ENCODE measurements at places on chromosomes 5 and 9. TPM values are rescaled to one million over a fixed set of nuclear protein-coding genes. Genes with fewer than 3 reads are reported as not detected.

GRCh38 chr5:2007878-2008501 lies 125.3 kb upstream of the IRX4 start:
- no peak for DNase-seq
- no peak overlapping the region for H3K27ac ChIP-seq
- no peaks in the 10 kb centered on the region for H3K4me1 ChIP-seq
- no peaks in the 10 kb centered on the region for H3K27me3 ChIP-seq
- no peak overlapping the region for H3K4me3 ChIP-seq

- no peaks in the 10 kb centered on the region for H3K27me3 ChIP-seq
- H3K4me3 ChIP-seq: no peak overlapping the region
- no peaks in the 10 kb centered on the region for H3K36me3 ChIP-seq
- no peaks in the 10 kb centered on the region for H3K4me1 ChIP-seq
- DNase-seq: peak; percentile 57
These were observed 59.6 kb upstream of the NFIL3 start for GRCh38 chr9:91483189-91483691.

DNA sequence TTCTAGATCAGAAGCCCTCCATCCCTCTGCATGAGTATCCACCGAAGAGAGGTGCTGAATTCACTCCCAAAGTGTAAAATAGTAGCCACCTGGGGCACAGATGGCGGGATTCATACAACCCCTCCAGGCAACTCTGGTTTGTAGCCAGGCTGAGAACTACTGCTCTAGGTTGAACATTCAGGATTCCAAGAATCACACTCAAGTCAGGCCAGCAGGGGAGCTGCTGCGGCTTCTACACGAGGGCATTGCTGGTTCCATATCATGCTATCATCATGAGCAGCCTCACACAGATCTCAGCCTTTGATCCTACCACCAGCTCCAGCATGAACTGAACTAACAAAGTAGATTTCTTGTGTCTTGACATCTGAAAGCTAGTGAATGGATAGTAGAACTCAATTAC lies 367.9 kb downstream of the DIRAS2 start:
- H3K27ac ChIP-seq: no peak overlapping the region
- H3K4me3 ChIP-seq: no peak overlapping the region
- H3K36me3 ChIP-seq: no peaks in the 10 kb centered on the region
- H3K27me3 ChIP-seq: peaks cover 9% of the 10 kb centered on the region
- no peak for DNase-seq
- H3K4me1 ChIP-seq: no peaks in the 10 kb centered on the region

DNA sequence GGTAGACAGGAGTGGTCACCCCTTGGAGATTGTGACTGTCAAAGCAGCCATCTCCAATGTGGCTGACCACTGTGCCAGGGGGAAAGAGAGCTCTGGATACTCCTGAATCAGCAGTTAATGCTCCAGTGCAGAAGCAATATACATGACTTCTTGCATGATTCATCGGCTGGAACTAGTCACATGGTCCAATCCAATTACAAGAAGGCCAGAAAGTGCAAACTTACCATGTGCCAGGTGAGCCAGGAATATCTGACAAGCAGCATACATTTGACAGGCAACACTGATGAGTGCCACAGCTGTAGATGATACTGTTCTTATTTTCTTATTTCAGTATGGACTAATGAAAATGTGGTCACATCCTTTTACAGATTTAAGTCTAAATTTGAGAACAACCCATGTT lies 440.0 kb upstream of the MPDZ start:
- H3K27ac ChIP-seq: no peak overlapping the region
- H3K4me1 ChIP-seq: peaks cover 11% of the 10 kb centered on the region
- H3K4me3 ChIP-seq: no peak overlapping the region
- H3K36me3 ChIP-seq: no peaks in the 10 kb centered on the region
- no peaks in the 10 kb centered on the region for H3K27me3 ChIP-seq

DNA sequence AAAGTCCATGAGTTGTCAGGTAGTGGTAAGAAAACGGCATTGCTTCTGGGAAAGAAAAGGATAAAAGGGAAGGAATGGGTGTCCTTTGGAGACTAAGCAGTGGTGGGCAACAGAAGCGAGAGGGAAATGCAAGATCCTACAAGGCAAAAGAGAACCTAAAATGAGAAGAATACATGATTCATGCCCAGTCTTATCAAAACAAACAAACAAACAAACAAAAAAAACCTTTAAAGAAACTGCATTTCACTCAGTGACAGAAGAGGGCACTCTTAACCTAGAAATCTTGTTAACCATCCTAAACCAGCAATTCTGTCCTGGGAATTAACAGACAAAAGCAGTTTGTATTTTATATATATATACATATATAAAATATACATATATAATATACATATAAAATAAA lies 88.5 kb downstream of the SUSD1 start:
- H3K27me3 ChIP-seq: no peaks in the 10 kb centered on the region
- peaks cover 2% of the 10 kb centered on the region for H3K4me1 ChIP-seq
- H3K27ac ChIP-seq: no peak overlapping the region
- no peak for DNase-seq
- H3K36me3 ChIP-seq: no peaks in the 10 kb centered on the region

GRCh38 chr9:106682420-106682819 lies 180.5 kb upstream of the ZNF462 start:
- H3K27ac ChIP-seq: no peak overlapping the region
- H3K36me3 ChIP-seq: no peaks in the 10 kb centered on the region
- DNase-seq: no peak
- H3K4me1 ChIP-seq: no peaks in the 10 kb centered on the region
- H3K27me3 ChIP-seq: no peaks in the 10 kb centered on the region
- no peak overlapping the region for H3K4me3 ChIP-seq

GRCh38 chr9:124267271-124267807 lies 9.6 kb downstream of the NEK6 start:
- H3K27ac ChIP-seq: peak overlapping the region; percentile 88
- H3K4me3 ChIP-seq: no peak overlapping the region
- peaks cover 96% of the 10 kb centered on the region for H3K4me1 ChIP-seq
- DNase-seq: peak; percentile 91

GRCh38 chr5:20351849-20352248 lies 363.8 kb upstream of the CDH18 start:
- H3K36me3 ChIP-seq: no peaks in the 10 kb centered on the region
- no peak overlapping the region for H3K27ac ChIP-seq
- no peak overlapping the region for H3K4me3 ChIP-seq
- no peaks in the 10 kb centered on the region for H3K27me3 ChIP-seq
- DNase-seq: no peak
- H3K4me1 ChIP-seq: no peaks in the 10 kb centered on the region

DNA sequence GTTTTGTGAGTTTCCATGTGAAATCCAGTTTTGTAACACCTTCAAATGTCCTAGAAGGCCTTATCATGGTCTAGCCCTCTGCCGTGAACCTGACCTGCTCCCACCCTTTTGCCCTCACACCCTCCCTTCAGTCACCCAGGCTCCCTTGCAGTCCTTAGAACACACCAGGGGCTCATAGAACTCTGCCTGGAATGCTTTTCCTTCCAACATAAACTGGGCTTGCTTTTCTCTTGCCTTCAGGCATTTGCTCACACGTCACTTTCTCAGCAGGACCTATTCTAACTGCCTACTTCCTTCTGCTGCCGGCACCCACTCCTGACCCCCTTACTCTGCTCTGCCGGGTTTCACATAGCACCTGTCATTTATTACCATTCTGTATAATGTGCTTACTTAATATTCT lies 111.9 kb downstream of the PDE8B start:
- no peak for DNase-seq
- H3K4me1 ChIP-seq: no peaks in the 10 kb centered on the region
- no peaks in the 10 kb centered on the region for H3K36me3 ChIP-seq

DNA sequence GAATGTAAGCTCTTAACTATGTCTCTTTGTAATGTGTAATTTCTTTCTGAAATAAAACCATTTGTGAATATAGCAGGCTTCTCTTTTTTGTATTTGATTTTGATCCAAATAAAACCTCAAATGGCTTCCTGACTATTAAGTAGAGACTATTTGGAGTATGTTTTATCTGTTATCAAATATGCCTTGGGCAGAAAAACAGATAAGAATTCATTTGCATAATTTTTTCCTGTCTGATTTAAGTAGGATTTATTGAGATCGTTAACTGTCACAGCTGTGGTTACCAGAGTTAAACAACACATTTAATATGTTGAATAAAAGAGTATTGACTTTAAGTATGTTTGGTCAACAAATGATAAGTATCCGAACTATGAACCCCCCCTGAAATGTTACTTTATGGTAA lies 104.9 kb downstream of the MELK start:
- no peaks in the 10 kb centered on the region for H3K27me3 ChIP-seq
- H3K36me3 ChIP-seq: no peaks in the 10 kb centered on the region
- DNase-seq: no peak
- H3K4me3 ChIP-seq: no peak overlapping the region
- no peaks in the 10 kb centered on the region for H3K4me1 ChIP-seq
- no peak overlapping the region for H3K27ac ChIP-seq

DNA sequence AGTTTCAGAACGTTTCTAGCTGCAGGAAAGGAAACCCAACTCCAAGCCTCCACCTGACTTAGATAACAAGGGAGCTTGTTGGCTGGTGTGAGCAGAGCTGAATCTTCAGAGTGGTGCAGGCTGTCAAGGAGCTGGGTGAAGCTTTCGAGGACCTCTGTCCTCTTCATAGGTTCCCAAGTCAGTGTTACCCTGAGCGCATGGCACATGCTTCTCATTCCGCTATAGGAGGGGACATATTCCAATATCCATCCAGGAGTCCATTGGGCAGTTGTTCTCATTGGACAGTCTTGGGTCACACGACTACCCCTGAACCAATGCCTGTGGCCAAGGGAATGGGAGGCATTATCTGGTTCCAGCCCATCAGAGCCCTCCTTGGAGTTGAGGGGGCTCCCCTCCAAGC lies 50.3 kb downstream of the DUSP1 start:
- peaks cover 16% of the 10 kb centered on the region for H3K4me1 ChIP-seq
- no peak overlapping the region for H3K4me3 ChIP-seq
- no peaks in the 10 kb centered on the region for H3K36me3 ChIP-seq
- peak overlapping the region; percentile 75 for H3K27ac ChIP-seq
- no peaks in the 10 kb centered on the region for H3K27me3 ChIP-seq

GRCh38 chr9:108184941-108185340 lies 670.8 kb downstream of the ACTL7B start:
- no peak for DNase-seq
- no peaks in the 10 kb centered on the region for H3K27me3 ChIP-seq
- peaks cover 6% of the 10 kb centered on the region for H3K4me1 ChIP-seq
- no peaks in the 10 kb centered on the region for H3K36me3 ChIP-seq
- H3K4me3 ChIP-seq: no peak overlapping the region

- H3K36me3 ChIP-seq: no peaks in the 10 kb centered on the region
- H3K27ac ChIP-seq: no peak overlapping the region
- no peak overlapping the region for H3K4me3 ChIP-seq
- DNase-seq: no peak
- H3K4me1 ChIP-seq: no peaks in the 10 kb centered on the region
These were observed 80.6 kb downstream of the PAM start for GRCh38 chr5:102835717-102836116.

DNA sequence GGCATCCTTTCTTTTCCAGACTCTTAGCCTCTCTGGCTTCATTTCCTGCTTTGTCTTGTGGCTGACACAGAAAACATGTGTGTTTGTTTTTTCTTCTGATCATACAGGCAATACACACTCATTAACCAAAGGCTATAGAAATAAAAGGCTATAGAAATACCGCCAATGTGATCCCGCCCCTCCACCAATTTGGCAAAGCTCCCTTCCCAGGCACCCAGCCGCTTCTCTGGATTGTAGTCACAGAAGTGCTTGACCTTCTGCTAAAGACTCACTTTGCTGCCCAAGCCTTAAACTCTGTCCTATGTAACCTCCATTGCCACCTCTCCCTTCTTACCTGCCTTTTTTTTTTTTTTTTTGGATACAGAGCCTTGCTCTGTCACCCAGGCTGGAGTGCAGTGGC lies 5.3 kb downstream of the TXNDC15 start:
- peaks cover 23% of the 10 kb centered on the region for H3K4me1 ChIP-seq
- H3K27me3 ChIP-seq: no peaks in the 10 kb centered on the region
- H3K36me3 ChIP-seq: no peaks in the 10 kb centered on the region

DNA sequence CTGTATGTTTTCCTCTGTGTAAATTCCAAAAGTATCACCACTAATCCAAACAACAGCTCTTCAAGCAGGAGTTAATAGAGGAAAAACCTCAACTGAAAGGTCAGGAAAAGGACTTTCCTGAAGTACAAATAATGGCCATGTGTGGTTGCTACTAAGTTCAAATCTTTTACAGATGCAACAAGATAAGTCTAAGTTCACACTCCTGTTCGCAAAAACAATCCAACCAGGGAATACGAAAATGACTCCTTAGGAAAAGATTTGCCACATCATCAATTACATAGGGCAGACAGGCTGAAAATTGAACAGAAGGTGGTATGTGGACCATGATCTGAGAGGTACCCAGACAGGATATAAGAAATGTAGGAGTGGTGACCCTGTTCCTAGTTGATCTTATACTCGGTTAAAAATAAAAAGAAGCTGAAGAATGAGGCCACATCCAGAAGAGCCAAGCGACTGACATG lies 210.2 kb downstream of the TSSK1B start:
- H3K4me1 ChIP-seq: no peaks in the 10 kb centered on the region
- H3K27me3 ChIP-seq: no peaks in the 10 kb centered on the region
- H3K36me3 ChIP-seq: no peaks in the 10 kb centered on the region

DNA sequence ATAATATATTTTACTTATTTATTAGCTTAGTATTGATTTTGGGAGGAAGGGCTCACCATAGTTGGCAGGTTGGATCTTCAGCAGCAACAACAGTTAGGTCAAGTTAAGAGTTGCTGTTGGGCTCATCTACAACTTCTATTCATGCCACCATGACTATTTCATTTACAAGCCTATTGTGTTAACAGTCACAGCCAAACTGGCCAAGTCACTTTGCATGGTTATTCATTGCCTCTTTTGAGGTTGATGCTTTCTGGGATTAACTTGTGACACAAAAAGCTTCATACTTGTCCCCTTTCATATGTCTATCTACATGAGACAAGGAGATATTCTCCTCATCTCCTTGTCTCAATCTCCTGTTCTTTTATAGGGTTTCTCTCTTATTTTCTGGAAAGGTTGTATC lies 98.3 kb downstream of the WDR70 start:
- no peaks in the 10 kb centered on the region for H3K4me1 ChIP-seq
- no peak overlapping the region for H3K4me3 ChIP-seq
- H3K27me3 ChIP-seq: no peaks in the 10 kb centered on the region

The PCDHB6 gene
- not detected for polyA plus RNA-seq

The CDH6 gene
- 0.31 TPM for polyA plus RNA-seq

The WNT8A gene
- not detected for polyA plus RNA-seq

The FOXD4 gene
- 0.50 TPM for polyA plus RNA-seq

The ANXA1 gene
- 150 TPM for polyA plus RNA-seq

The TMEM203 gene
- polyA plus RNA-seq: 29.3 TPM

The JAKMIP2 gene
- polyA plus RNA-seq: 0.13 TPM

The TXNDC8 gene
- polyA plus RNA-seq: not detected

The CERCAM gene
- polyA plus RNA-seq: 10.6 TPM

The SLC25A2 gene
- not detected for polyA plus RNA-seq

The SCGB3A2 gene
- polyA plus RNA-seq: not detected

Measured in stomach (tissue), 19 donors.